ENCODE measurements at places on chromosomes 7 and 10.
A peak's percentile ranks its signal among the peaks of the same experiment; 100 is the strongest.

DNA sequence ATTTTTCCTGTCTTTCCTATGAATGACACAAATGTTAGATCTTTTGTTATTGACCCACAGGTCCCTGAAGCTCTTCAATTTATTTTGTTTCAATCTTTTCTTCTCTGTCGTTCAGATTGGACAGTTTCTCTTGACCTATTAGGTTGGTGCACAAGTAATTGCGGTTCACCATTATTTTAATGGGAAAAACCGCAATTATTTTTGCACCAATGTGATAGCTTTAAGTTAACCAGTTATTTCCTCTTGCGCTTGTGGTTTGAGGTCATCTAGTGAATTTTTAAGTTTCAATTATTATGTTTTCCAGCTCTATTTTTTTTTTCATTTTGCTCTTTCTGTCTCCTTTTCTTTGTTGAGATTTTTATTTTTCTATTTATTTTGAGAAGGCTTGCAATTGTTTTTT, 399.2 kb downstream of the INHBA start:
- no peak for DNase-seq

GRCh38 chr7:38561166-38561565, 70.0 kb downstream of the AMPH start:
- no peak for DNase-seq

DNA sequence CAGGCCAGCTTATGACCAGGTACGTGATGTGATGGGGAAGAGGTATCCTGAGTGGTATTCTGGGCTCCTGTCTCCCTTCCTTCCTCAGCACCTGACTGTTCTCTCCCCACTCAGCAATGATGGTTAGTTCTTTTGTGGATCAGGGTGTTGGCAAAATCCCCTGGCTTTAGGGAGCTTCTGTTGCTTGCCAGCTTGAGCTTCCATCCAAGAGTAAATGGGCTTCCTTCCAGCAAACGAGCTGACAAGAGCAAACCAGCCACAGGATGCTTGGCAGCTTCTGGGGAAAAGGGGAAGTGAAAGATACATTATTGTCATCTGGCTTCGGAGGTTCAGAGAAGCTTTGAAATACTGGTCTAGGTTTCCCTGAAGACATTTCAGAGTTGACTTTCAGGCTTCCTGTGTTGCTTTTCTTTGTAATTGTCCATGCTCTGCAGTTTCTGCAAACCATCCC, 5.2 kb downstream of the DUSP5 start:
- peak; percentile 31 for DNase-seq

DNA sequence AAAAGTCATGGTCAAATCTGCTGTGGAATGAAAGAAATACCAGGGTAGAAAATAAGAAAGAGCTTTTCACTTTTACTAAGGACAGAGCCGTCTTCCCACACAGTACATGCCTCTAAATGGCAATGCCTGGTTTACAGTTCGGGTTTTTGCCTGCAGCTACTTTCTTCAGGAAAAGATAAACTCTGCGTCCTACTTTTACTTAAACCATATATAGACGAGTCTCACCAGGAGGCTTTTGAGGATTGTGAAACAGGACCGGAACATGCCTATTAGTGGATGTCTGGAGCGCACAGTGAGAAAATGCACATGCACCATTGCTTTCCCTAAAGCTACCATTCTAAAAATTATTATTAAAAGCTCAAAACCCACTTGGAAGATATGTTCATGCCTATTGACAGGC, 70.5 kb downstream of the KLF6 start:
- DNase-seq: no peak

DNA sequence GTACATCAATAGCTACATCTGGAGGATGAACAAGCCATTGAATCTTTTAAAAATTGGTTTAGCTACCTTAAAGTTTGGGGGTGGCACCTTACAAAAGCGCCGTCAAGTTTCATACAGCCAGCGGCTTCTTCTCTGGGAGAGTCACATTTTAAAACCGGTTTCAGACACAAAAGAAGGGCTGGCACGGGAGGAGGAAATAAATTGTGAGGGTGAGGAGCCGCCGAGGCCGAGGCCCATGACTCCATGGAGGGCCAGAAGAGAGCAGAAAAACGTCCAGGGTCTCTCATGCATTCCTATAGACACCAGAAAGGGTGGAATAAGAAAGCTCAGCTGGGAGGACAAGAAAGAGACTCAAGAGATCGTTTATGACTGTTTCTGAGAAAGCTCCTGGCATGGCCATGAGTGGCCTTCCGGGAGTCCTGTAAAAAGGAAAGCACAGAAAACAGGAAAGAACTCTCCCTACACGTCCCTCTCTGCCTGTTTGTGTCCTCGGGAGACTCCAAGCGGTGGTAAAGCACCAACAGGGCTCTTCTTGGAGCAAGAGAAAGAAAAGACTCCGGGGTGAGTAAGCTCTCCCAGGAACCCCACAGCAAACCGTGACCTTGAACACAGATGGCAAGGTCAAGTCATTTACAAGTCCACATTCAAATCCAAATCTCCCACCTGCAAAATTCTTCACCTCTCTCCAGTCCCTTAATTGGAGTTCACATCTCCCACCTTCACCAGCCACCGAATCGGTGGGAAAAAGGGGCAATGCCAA, 1.8 kb downstream of the FRAT2 start:
- no peak for DNase-seq

DNA sequence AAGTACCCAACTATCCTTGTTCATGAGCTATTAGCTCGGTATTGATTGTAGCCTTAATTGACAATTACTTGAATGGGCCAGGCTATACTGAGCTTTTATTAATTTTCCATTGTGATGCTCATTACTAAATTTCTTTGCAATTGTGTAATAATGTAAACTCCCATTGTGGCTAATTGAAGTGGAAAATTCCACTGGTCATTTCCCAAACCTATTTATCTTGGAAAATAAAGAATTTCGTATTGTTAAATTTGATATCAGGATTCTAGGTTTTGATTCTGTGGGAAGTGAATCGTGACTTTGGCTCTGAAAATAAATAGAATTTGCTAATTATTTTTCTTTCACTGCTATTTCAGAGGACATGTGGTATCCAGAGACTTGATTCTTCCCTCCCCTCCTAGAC, 111.0 kb downstream of the RTKN2 start:
- no peak for DNase-seq

DNA sequence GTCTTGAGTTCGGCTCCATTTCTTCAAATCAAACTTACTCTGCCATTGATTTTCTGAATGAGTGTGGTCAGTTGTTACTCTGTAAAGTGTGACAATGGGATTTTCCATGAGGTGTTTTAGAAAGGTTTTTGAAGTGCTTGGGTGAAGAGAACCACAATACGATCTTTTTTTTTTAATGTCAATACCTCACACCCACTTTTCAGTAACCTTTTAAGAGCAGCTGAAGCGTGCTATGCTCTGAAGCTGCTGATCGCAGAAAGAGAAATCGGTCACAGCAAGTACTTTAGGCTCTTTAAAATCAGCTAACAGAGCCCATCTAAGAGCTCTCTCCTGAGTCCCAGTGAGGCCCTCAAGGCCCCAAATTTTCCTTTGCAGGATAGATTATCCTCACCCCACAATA, 34.4 kb upstream of the YAE1 start:
- DNase-seq: no peak

DNA sequence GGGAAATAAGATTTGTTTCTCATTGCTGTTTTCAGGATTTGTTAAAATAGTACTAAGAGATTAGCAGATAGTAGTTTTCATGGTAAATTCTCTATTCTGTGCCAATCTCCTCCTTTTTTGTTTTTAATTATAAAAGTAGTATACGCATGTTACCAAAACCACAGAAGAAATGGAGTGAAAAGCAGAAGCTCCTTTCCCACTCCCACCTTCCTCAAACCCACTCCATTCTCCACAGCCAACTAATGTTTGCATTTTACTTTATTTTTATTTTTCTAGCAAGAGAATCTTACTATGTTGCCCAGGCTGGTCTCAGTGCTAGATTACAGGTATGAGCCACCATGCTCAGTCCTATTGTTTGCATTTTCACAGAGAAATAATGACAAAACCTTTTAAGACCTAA, 4.5 kb upstream of the LRMDA start:
- DNase-seq: no peak

DNA sequence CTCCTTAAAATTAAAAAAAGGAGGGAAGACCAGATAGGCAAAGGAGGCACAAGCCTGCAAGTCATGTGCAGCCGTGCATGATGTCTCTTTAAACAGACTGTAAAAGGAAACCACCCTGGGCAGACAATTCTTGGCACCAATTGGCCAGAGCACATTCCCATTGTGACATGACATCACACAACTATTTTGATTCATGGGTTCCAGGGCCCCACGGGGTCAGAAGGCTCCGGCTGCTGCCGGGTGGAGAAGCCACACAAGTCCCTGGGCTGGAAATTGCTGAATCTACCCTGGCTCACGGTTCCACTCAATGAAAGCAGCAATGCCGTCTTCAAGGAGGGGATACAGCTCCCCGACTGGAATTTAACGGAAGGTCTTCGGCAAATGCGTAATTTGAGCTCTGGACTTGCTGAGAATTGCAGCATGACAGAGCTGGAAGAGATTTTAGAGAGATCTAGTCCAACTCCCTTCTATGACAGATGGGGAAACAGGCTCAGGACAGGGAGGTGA, 140.5 kb downstream of the PRKAG2 start:
- peak; percentile 51 for DNase-seq
